Activated effector memory CD4-positive, alpha-beta T cell treated with anti-CD3 and anti-CD28 coated beads, Interleukin-2, amount 50 U/mL, for 16 hours (primary cell): ENCODE measurements at places on chromosomes 3 and 15.
A peak's percentile ranks its signal among the peaks of the same experiment; 100 is the strongest.

DNA sequence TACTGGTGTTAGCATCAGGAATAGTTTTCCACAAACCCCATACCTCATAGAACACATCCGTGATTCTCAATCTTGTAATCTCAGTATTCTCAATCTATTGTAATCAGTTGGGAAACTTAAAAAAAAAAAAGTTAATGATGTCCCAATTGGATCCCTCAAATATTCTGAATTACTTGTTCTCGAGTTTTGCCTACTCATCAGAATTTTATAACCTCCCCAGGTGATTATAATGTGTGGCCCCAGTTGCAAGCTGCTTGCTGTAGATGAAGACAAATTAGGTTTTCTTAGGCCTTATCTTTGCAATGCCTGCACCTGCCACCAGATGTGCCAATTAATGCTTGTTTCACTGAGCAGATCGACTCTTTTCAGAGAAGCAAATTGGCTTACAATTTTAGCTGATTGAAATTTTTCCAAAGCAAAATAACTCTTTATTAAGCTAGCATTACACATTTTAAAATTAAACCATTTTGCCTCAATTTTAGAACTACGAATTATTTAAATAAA, 19.0 kb upstream of the DIPK2A start:
- no peak for DNase-seq

DNA sequence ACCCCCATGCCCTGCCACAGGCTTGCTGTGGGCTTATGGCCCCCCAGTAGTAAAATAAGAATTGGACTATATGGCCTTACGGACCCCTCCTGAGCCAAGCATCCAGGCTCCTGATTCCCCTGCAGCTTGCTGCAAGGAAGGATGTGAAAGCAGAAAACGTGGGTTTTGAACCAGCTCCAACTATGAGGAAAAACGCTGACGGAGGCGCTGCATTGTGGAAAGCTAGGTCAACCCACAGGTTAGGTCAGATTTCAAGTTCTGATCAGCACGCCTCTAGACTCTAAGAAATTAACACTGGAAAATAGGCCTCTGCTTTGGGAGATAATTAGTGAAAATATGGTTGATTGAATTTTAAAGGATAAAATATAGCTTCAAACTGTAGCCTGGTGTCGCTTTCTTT, 195.4 kb upstream of the HES1 start:
- no peak for DNase-seq

DNA sequence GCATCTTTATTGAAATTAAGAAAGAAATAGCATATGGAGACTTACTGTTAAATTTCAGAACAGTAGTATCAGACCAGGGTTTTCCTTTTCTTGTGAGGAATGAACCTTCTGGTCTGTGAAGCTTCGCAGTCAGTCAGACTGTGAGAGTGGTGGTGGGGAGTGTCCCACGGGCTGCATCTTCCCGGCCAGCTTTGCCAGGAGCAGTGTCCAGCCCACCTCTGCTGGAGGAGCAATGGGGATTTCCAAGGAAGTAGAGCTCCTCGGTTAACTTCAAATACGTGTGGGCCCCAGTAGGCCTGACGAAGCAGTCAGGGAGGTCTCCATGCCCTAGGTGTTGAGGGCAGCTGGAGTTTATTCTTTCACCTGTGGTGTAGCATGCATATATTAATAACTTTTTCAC, 40.9 kb upstream of the FBXL22 start:
- no peak for DNase-seq

GRCh38 chr3:139020036-139020867, 474 bp downstream of the PRR23B start:
- no peak for DNase-seq

DNA sequence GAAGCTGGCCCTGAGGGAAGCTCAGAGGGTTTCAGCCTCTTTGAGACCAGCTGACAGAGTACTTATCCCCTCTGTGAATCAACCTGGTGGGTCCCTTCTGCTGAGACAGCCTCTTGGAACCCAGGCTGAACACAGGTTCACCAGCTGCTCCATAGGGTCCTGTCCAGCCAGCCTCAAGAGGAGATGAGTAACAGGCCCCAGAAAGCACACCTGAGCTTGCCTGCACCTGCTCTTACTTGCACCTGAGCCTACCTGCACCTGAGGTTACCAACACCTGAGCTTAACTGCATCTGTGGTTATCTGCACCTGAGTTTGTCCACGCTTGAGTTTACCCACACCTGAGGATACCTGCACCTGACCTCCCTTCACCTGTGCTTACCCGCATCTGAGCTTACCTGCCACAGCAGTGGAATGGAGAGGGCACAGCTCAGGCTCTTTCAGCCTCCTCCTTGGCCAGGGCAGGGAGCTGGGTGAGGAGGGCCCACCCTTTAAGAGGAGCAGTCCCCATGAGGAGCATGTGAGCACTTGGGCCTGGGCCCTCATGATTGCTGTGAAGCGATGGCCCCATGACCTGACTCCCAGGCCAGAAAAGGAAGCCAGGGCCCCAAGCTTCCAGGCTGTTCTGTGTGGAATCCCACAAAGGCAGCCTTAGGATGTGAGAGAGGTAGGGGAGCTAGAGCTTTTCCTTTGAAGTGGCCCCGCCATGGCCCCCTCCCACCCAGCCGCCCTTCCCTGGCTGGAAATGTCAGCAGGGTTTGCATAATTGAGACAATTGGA, at the start of gene TRPM1:
Gene TRPM1, minus strand, starts transcription at position 464 of the 777 bp plus-strand sequence. CDS start 20,370 bp downstream, outside the sequence.
- no peak for DNase-seq

- no peak for DNase-seq
These were observed 60.1 kb downstream of the IGSF11 start for GRCh38 chr3:118974356-118975097.

DNA sequence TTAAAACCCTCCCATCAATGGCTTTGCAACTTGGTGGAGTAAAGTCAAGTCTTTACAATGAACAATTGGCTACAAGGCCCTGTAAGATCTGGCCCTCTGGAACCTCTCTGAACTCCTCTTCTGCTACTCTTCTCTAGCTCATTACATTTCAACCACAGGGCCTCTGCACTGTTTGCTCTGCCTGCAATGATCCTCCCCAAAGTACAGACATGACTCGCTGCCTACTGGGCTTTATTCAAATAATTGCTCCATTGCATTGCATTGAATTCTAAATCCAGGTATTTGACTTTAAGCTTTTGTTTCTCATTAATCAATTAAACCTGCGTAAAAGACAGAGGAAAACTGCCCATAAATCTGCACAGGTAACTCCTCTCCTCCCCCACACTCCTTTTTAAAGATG, 96.7 kb downstream of the CD47 start:
- no peak for DNase-seq

DNA sequence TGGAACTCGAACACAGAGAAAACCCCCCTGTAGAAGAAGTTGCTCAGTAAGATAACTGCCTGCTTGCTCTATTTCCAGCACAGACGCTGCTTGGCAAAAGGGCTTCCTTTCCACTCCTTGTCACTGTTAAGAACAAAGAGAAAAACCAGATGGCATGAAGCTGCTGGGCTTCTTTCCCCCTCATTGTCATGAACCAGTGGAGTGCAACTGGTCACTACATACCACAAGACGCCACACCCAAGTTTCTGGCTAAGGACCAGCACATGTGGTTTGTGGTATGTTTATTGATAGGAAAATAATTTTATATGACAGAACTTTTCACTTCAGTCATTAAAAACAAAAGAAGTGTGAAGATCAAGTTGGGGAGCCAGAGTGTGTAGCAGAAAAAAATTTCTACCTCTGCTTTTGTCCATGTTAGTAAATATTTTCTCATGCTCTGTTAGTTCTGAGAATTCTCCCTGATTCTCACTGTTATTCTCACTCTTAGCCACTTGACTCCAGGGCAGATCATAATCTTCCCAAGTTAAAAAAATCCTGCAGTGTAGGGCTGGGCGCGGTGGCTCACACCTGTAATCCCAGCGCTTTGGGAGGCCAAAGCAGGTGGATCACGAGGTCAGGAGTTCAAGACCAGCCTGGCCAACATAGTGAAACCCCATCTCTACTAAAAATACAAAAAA, 37.9 kb downstream of the CLK3 start:
- no peak for DNase-seq

GRCh38 chr15:87225436-87225835, 1031.1 kb downstream of the NTRK3 start:
- DNase-seq, result no peak

GRCh38 chr3:46812237-46812791, 50.9 kb downstream of the MYL3 start:
- peak; percentile 89 for DNase-seq

- no peak for DNase-seq
These were observed 142.3 kb upstream of the CHL1 start for GRCh38 chr3:54240-54639.

DNA sequence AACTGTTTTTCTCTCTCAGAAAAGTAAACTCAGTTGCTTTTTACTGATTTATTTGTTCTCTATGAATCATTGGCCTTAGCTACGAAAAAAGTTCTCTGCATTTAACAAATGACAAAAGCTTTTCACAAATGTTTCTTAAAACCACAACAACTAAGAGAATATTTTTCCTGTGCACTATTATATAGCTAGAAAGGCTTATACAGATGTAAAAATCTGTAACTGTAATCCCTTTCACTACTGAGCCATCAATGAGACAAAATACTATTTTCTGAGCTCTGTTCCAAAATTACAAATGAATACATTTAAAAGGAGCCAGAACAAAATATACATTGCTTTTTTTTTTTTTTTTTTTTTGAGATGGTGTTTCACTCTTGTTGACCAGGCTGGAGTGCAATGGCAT, 45.6 kb upstream of the PYGO1 start:
- DNase-seq, result no peak
